NCI-H69 (cell line): ENCODE measurements at places on chromosomes 7 and 10.
A peak's percentile ranks its signal among the peaks of the same experiment; 100 is the strongest.

DNA sequence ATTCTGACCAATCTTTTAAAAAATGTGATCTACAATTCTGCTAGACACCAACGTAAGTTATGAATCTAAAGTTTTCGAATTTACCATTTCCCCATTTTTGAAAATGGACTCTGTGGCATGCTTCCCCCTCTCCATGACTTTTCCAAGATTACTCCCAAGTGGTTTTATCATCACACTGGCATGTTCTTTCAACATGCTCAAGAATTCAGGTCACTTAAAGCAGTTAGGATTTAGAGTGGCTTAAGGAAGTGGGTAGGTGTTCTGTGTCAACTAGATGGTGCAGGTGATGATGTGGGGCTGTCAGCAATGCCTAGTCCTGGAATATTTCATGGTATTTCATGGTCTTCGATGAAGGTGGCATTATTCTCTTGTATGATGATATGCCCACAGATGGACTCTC is 164.0 kb upstream of the ASAH2 start:
- DNase-seq = no peak

GRCh38 chr7:106125417-106125816 is 13.3 kb upstream of the SYPL1 start:
- no peak for DNase-seq

GRCh38 chr10:75708060-75708459 is 276.6 kb downstream of the LRMDA start:
- peak; percentile 7 for DNase-seq

DNA sequence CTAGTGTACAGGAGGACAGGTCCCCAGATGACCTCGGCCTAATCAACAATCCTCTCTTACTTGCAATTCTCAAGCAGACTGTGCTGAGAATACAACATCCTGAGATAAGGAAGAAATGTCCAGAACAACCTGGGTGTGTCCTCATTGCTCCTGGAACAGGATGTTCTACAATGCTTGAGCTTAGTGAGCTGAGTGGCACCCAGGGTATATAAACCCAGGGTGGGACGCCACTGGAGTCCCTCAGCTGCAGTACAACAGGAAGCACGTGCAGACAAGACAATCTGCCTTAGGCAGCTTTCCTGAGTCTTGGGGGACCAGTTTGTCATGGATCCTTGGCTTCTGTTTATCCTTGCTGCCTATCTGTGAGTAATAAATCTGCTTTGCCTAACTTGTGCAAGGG is 27.7 kb upstream of the SLC25A13 start:
- peak; percentile 37 for DNase-seq

DNA sequence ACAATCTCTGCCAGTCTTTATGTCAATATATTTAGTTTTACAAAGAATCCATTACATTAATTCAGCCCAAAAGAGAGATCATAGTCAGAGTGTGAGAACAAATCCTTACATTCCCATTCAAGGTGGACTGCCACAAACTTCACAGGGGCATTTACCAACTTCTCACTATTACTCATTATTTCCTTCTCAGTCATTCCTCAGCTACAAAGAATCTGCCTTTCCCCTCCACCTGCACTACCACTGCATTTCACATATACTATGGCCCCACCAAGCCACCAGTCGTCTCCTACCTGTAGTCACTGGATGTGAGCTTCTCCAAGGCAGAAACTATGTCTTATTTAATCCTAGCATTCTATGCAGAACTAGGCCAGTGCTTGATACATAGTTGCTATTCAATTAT is 94.3 kb downstream of the USP6NL start:
- no peak for DNase-seq

GRCh38 chr10:125054669-125055268 is 105.6 kb downstream of the CTBP2 start:
- DNase-seq = peak; percentile 5

DNA sequence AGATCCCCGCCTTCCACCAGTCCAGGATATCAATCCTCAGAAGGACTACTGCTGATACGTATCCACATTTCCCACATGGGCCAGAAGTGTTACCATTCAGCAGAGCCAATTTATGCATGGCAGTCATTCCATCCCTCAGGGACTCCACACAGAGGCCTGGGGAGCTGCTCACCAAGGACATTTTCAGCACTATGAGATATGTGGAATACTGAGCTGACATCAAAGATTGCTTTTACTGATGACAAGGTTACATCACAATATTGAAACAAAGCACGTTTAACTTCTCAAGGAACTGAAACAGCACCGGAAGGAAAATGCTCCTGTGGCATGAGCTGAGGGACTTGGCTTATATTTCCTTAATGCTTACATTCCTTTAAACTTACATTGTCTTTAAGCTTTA is 335.1 kb downstream of the BMPER start:
- DNase-seq = no peak

- no peak for DNase-seq
Measured at GRCh38 chr7:75962607-75963380, 31.6 kb downstream of the TMEM120A start.

- DNase-seq = no peak
Measured at GRCh38 chr10:102398172-102399020, 2.9 kb downstream of the NFKB2 start.

DNA sequence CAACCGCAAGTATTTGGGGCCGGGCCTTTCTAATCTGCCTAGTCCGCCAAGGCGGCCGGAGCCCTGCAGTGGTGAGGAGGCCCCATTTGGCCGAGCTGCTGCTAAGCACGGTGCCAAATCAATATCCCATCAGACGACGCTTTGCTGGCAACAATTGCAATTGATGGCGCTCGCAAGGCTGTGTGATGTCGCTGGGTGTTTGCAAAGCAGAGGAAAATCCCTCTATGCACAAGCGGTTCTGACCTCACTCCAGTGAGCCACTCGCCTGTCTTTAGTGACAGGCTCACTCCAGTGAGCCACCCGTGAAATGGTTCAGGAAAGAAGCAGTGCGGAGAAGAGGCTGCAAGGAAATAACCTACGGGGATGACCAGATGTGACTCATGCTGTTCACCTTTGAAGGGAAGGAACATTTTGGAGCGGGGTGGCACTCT is 18.3 kb upstream of the PDE1C start:
- DNase-seq = no peak

- DNase-seq = no peak
Measured at GRCh38 chr7:156196649-156197048, 384.4 kb upstream of the SHH start.

DNA sequence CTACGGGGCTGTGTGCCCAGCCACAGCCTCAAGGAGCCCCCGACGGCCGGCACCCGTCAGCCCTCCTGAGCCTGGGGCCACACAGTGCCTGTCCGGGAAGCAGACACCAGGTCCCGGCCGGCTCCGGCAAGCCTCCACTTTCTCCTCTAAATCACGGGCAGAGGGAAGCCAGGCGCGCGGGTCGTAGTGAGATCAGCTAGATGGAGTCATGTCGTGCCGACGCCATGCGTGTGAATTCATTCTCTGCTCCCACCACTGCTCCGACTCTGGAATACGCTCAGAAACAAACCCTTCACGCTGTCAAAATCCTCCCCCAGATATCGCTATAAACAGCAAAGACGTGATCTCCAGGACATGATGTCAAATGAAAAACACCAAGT is 93.7 kb upstream of the DNAAF5 start:
- no peak for DNase-seq

DNA sequence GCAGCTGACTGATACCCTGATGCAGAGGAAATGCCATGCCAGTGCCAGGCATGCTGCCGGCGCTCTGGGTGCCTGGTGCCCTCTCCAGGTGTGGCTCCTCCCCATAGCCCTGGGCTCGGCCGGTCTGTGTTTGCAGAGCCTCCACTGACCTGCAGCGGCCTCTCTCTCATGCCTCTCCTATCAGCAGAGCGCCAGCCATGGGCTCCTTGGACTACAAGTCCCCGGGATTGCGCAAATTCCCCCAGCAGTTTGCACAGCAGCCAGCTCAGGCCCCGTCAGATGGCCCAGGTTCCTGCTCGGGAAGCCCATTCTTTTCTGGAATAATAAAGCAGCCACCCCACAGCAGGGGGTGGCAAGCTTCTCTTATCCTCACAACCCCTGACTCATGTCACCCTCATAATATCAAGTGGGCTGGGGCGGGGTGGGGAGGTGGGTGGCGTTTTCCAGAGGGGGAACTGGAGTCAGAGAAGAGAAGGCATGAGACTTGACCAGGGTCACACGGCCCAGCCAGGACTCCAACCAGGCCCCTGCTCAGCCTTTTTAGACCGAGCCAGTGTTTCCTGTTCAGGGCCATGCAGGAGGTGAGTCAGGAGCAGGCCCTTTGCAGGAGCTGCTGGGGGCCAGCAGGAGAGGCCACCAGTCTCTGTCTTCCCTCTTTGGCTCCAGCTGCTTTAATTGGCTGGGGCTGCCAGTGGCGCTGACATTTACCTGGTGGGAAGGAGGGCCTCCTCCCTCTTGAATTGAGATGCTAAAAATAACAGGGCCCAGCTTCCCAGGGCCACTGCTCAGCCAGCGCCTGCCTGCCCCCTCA is 58.6 kb downstream of the ZMIZ1 start:
- DNase-seq = peak; percentile 84

- DNase-seq = peak; percentile 28
Measured at GRCh38 chr7:134450294-134451000, 8.5 kb downstream of the AKR1B1 start.

GRCh38 chr7:101507791-101508252 is 121.3 kb downstream of the MYL10 start:
- DNase-seq = peak; percentile 87

GRCh38 chr10:44881649-44882048 is 29.5 kb upstream of the TMEM72 start:
- DNase-seq = no peak

- DNase-seq = no peak
Measured at GRCh38 chr7:44060948-44061644, 4.3 kb downstream of the PGAM2 start.

DNA sequence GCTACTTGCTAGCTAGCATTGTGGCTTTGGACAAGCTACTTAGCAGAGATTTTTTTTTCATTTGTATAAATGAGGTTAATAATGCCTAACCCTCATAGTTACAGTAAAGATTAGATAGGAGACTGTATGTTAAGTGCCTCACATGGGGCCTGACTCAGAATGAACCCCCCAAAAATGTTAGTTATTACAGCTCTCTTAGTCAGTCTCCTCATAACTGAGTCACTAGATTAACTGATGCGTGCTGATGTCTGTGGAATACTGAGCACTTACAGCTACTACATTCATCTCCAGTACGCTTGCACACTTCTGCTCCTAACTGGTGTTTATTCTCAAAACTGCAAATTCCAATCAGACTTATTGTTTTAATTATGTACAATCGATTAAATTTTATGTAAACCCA is 315.3 kb downstream of the SNX13 start:
- peak; percentile 8 for DNase-seq

DNA sequence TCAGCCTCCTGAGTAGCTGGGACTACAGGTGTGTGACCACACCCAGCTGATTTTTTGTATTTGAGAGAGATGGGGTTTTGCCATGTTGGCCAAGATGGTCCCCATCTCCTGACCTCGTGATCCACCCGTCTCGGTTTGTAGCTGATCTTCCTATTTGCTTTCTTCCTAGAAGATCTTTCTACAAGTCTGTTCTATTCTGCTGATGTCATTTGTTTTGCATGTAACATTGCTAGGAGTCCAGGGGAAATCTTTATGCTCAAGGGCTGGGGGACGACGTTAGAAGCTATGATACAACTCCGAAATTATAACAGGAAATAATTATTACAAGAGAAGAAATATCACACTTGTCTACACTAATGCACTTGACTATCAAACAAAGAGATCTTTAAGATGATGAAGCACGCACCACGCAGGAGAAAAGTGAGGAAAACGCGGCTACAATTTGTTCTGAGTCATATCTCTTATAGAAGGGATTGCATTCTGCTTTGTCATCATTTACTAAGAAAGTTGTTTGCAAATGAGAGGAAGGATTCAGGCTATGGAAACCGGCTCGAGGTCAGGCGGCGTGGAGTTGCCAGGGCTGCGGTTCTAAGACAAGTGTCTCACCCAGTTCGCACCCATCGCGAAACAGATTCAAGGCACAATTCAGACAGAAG is 103.0 kb upstream of the CARD11 start:
- DNase-seq = no peak

DNA sequence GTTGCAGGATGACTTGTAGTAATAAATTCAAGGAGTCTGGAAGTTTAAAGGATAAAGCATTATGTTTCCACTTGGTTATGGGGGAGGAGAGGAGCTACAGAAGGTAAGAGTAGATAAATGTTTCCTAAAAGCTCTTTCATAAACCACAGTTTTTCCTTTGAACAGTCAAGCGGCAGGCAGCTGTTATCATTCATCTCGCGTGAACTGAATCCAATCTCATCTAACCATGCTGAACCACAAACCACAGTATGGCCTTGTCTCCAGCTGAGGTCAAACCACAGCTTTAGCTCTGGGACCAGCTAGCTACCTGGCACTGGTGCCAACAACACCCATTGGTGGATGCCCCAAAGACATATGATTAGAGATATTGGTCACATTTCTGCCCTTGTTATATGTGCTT is 63.3 kb downstream of the NOC3L start:
- DNase-seq = no peak

- DNase-seq = no peak
Measured at GRCh38 chr7:22083704-22084240, 138.1 kb upstream of the CDCA7L start.

- no peak for DNase-seq
Measured at GRCh38 chr7:84908196-84908793, 278.6 kb downstream of the SEMA3D start.

DNA sequence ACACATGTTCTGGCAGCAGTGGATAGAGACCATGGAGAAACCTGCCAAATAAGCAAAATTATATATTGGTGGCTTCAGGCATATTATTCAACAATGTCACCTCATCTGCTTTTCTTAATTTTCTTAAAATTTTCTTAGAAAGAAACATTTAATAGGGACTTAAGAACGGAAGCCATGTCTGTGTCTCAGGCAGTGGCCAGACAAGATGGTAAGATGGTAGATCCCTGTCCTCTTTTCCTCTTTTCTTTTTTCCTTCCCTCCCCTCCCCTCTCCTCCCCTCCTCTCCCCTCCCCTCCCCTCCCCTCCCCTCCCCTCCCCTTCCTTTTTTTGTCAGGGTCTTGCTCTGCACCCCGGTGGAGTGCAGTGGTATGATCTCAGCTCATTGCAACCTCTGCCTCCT is 24.2 kb upstream of the ICA1 start:
- peak; percentile 55 for DNase-seq

GRCh38 chr10:18162021-18162627 is 21.9 kb downstream of the CACNB2 start:
- no peak for DNase-seq

DNA sequence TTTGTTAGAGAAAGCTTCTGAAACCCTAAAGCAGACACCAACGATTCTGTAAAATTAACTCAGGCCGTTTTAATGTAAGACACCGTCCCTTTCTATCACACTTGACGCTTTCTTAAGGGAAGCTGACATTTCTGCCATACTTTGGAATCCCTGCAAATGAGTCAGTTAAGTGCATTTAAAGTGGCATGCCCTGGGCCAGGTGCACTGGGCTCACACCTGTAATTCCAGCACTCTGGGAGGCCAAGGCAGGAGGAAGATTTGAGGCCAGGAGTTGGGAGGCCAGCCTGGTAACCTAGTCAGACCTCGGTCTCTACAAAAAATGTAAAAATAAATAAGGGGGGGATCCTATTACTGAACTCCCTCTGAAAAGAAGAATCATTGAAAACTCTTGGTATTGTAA is 4.4 kb downstream of the UBE2H start:
- no peak for DNase-seq

- no peak for DNase-seq
Measured at GRCh38 chr10:104630731-104631130, 10.4 kb upstream of the SORCS3 start.
